ENCODE measurements at places on chromosomes 16 and 17.

GRCh38 chr16:58222532-58223316, 24.8 kb upstream of the CSNK2A2 start:
- DNase-seq: no peak

DNA sequence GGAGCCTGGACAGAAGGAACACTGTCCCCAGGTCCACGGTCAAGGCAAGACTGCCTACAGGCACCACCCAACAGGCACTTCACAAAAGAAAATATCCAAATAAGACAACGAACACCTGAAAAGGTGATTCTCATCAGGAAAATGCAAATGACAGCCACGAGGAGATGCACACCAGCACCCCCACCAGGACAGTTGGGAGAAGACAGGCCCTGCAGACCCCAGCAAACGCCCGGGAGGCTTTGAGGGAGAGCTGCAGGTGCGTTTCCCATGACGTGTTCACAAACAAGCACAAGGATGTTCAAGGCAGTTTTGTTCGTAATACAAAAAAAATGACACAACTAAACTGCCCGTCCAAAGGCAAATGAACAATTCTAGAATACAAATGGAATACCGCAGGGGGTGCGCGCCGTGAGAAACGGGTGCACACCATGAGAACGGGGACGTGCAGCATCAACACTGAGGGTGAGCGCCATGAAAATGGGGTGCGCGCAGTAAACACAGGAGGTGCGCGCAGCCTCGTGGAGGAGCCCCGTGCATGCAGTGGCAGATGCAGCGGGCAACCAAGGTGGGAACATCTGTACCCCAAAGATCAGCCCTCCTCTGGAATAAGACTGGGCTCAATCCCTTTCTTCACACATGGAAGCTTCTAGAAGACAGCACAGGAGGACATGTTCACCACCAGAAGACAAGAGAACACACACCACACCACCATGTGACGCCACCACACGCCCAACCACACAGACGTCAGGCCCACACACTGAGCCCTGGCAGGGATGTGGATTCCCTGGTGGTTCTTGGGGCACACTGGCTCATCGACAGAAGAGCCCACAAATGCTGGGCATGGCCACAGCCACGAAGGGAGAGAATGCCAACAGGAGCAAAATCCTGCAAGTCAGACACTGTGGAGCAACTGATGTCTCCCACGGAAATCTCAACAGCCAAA, 91.2 kb downstream of the ZNF778 start:
- no peak for DNase-seq

- DNase-seq: no peak
Observed at GRCh38 chr17:55926276-55926990, 175.6 kb downstream of the PCTP start.

DNA sequence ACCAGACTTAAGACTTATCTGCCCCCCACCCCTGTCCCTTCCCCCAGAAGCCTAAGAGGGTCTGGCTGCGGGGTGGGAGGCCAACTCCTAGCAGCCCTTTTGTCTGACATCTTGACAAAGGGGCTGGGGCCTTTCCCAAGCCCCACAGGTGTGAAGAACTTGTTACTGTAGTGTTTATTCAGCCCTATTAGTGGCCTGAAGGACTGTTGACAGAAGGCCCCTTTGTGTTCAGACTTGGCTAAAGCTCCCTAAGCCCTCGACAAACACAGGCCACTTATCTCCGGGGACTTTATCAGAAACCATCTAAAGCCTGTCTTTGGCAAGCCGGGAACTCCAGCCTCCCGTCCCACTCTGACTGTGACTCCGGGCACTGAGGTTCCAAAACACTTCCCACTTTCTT, 129.8 kb downstream of the NTN1 start:
- no peak for DNase-seq
